ENCODE measurements at places on chromosomes 3 and 15. TPM values are rescaled to one million over a fixed set of nuclear protein-coding genes. Genes with fewer than 3 reads are reported as not detected.
A peak's percentile ranks its signal among the peaks of the same experiment; 100 is the strongest.

Gene KLHL40
- total RNA-seq, result 1.6 TPM

Gene TSEN2
- total RNA-seq, result 21.4 TPM

GRCh38 chr3:134641671-134642300 lies 9.0 kb downstream of the KY start:
- DNase-seq, result no peak

GRCh38 chr3:41997702-41998550 lies 36.0 kb upstream of the ULK4 start:
- DNase-seq, result no peak

- DNase-seq, result no peak
Measured at GRCh38 chr3:70108072-70108471, 108.5 kb downstream of the SAMMSON start.

Gene EPHA6
- 0.59 TPM for total RNA-seq

- DNase-seq, result no peak
Measured at GRCh38 chr3:119324899-119325298, 30.7 kb downstream of the ARHGAP31 start.

- no peak for DNase-seq
Measured at GRCh38 chr3:196198771-196199753, 12.1 kb downstream of the ZDHHC19 start.

DNA sequence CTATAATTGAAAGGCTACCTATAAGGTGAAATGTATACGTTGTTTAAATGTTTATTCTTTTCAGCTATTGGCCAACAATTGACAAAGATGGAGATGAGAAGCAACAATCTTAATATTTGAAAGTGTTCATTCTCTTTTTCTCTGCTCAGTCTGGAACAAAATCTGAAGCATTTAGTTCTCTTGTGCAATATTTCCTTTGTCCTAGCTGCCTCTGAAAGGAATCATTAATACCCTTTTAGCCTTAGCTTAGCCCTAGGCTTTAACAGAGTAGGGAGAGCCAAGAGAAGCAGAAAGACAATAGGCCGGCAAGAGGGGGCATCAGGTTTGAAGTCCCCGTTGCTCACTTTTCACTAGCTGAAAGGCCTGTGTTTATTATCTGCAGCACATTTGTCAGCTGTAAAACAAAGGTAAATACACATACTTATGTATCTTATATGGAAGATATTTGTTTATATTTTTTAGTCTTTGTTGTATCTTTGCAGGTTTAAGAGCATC lies 422.5 kb upstream of the SEMA6D start:
- DNase-seq, result no peak

- no peak for DNase-seq
Measured at GRCh38 chr15:77118882-77119321, 48.0 kb upstream of the TSPAN3 start.

Gene CLDN11
- total RNA-seq, result 13.7 TPM

GRCh38 chr3:50336452-50337174 lies 4.0 kb downstream of the RASSF1 start:
- no peak for DNase-seq

DNA sequence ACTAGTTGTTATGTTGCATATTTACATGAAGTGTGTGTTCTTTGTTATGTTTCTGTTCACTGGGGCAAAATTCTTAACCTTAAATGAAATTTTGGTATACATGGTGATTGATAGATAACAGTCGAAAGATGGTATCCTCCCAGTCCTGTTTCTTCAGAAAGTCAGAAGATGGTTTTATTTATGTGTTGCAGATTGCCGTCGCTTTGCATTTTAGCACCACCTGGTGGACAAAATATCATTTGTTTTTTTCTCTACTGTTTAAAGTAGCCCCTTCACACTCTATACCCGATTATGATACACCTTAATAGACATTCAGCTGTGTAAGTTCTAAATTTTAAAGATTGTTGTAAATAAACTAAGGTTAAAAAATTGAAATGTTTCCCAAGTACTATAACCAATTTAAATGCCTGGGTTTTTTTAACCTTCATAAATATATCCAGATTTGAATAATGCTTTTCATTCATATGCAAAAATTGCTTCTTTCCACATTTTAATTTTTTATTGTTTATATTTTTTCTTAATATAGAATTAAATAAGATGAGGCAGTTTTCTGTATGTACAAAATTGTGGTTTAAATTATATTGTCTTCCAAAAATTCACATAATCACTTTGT lies 152.2 kb downstream of the ALCAM start:
- DNase-seq, result no peak

DNA sequence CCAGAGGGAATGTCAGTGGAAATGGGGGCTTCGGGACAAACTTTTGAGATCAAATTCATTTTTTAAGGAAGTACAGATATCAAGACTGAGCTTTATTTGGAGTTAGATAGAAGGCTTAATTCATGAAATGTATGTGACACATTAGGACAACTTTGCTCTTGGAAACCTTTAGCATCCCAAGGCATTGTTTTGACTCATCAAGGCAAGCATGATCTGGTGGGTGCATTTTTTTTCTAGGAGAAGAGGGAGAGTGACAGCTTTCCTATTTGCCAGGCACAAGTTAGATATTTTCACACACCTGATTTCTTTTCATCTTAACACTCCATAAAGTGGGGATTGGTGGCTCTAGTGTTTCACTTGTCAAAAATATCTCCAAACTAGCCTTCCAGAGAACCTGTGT lies 61.5 kb upstream of the RPL35A start:
- DNase-seq, result no peak

DNA sequence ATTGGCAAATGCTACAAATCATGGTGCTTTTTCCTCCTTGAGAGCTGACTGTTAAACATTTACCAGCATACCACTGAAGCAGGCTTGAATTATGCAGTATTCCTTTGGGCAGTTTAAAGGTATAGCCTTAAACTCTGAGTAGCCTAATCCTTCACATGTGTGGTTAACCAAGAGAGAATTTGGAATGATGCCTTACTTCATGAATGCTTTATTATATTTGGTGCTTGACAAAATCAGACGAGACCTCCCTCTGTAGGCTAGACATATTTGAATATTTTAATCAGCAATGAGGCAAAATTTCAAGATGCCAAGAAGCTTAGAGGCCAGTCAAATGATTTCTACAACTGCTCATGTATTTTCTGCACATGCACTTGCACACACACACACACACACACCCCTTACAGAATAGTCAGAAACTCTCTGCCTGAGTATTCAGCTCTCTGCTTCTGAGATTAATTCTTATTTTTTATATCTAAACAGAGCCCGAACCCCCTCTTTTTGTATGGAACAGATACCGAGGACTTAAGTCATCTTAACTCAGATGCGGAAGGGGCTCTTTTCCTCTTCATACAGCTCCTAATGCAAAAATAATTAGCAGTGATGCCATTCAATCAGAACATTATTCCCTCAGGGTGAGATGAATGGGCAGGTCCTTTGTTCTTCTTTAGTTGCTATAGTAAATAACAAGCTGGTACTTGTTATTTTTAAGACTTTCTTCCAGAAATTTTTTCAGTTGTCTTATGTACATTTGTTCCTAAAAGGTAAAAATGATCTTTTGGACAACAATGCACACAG lies 195.5 kb upstream of the TMC3 start:
- DNase-seq, result no peak

DNA sequence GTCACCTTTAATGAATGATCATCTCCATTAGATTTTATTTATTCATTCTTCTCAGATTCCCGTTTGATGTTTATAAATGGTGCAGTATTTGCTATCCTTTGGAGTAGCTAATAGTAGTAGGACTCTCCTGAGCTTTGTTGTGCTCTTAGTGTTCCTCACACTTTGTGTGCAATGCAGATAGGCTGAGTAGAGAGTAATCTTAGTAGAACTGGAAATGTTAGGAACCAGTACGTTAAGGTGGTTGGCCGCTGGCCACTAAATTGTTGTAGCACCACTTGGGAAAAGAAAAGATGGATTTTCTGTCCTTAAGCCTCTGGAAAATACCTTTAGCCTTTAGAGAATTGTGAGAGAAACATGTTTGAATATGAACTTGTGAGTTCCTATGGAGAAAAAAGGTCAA lies 19.9 kb upstream of the EBLN2 start:
- peak; percentile 71 for DNase-seq

All from right cardiac atrium (tissue), 5 donors.